Stimulated activated CD4-positive, alpha-beta T cell treated with anti-CD3 and anti-CD28 coated beads, Interleukin-12 subunit alpha, Interleukin-12 subunit beta, amount 100 ng/mL, for 48 hours (primary cell): ENCODE measurements at places on chromosomes 12 and 14.

DNA sequence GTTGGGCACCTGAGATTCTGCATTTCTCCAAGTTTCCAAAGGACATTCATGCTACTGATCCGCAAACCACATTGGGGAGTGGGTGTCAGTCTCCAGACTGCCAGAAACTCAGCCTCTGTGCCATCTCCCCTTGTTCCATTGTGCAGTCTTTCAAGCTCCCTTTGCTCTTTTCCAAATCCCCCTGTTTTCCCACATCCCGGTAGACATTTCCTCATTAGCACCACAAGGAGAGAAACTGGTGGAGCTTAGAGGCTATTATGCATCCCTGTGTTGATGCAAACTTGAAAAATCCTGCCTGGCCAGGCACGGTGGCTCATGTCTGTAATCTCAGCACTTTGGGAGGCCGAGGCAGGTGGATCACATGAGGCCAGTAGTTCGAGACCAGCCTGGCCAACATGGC is 10.7 kb downstream of the CCDC63 start:
- no peak for DNase-seq

- no peak for DNase-seq
Observed at GRCh38 chr12:5586201-5586600, 154.3 kb downstream of the NTF3 start.

DNA sequence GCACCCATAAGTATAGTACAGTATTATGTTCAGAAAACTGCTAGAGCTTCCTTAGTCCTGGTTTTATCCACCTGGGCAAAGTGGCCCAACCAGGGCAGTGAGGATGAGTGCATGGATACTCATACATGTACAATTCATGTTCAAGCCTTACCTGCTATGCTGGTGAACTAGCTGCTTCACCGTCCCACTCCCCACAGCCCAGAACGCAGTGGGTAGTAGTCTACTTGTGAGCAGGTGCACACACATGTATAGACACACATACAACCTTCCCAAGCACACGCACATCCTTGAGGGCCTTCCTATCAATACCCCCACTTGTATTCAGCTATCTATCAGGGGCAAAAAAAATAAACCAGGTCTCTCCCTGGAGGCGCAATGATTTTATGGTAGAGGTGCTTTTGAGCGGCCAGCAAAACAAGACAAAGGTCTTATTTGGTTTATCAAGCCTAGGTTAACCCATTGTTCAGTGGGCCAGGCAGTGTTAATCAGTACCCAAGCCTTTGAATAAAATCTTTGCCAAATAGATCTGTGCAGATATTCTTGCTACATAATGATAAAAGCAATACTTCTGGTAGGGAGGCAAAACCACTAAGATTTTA is 69.8 kb downstream of the ZFP36L1 start:
- DNase-seq, result no peak

DNA sequence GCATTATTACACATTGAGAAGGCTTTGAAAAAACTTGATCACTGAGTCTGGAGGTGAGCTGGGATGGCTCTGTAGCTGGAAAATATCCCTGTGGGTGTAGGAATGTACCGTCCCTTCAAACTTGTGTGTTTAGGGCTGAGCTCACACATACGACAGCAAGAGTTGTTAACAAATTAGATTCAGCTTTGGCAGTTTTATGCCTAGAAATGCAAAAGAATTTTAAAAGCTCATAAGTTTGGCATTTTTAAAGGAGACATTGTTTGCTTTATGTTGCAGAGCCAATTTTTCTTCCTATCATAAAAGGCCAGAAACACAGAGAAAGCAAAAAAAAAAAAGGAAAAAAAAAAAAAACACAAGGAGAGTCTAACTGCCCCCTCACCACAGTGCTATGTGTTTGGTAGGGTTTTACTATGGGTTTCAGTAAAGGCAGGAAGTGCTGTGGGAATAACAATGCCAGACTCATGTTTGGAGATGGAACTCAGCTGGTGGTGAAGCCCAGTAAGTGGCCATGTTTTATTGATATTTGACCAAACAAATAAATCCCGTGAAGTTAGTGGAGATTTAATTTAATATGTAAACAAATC is 78.4 kb downstream of the DAD1 start:
- no peak for DNase-seq

GRCh38 chr12:64746663-64747062 is 12.5 kb downstream of the GNS start:
- no peak for DNase-seq

GRCh38 chr12:49990273-49990672 is 17.5 kb downstream of the AQP6 start:
- DNase-seq, result no peak

DNA sequence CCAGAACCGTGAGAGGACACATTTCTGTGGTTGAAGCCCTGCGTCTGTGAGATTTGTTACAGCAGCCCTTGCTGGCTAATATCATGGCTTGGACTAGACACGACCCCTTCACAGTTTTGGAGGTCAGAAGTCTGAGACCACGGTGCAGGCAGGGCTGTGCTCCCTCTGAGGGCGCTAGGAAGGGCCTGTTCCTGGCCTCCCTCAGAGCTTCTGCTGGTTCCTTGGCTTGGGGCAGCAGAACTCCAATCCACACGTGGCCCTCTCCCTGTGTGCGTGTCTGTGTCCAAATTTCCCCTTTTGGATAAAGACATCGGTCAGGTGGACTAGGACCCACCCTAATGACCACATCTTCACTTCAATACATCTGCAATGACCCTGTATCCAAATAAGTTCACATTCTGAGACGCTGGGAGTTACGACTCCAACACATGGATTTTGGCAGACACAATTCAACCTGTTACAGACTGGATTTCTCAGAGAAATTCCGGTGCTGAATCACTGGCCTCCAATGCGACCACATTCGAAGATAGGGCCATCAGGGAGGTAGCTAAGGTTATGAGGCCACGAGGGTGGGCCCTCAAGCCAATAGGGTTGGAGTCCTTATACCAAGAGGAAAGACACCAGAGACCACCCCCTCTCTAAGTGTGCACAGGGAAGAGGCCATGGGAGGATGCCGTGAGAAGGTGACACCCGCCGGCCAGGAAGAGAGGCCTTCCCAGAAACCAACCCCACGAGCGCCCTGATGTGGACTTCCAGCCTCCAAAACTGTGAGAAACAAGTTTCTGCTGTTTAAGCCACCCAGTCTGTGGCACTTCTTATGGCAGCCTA is 43.6 kb upstream of the PPP2R5C start:
- no peak for DNase-seq

DNA sequence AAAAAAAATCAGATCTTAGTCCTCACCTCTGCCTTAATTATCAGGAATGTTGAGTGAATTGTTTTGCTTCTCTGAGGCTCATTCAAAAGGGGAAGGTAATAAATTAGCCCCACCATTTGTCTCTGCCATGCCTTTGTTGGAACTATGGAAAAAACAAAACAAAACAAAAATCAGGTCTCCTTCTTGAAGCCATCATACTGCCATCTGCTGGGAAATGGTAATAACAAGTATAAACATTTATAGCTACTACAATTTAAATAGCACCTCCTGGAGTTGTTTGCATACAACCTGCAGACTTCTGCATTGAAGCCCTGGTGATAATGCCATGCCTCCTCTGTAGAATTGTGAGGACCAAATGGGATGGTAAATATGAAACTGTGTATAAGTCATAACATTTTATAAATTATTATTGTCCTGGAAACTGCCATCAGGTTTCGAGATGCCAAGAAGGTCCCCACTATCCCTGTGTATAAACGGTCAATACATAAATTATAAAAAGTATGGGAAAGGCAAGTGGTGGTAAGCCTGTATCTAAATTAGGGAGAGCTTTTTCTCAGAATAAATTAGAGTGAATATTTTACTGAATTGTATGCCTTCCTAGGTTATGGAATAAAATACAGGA is 87.2 kb upstream of the FGD4 start:
- DNase-seq, result no peak

- DNase-seq, result no peak
Observed at GRCh38 chr14:89332031-89332430, 85.0 kb downstream of the FOXN3 start.
